A549 treated with CORT108297 at 1 μM for 4 hours (cell line): ENCODE measurements at places on chromosomes 6 and 20. TPM values are rescaled to one million over a fixed set of nuclear protein-coding genes. Genes with fewer than 3 reads are reported as not detected.

AMD1 gene
- 131 to 158 TPM (median 147 TPM) in 5 replicates for total RNA-seq

REM1 gene
- 0.12 to 0.23 TPM (median 0.13 TPM) in 5 replicates for total RNA-seq

SLCO4A1 gene
- 6.4 to 9.8 TPM (median 9.0 TPM) in 5 replicates for total RNA-seq

CNBD2 gene
- total RNA-seq = 4.8 to 6.5 TPM (median 5.8 TPM) in 5 replicates

DST gene
- total RNA-seq = 57.9 to 67.5 TPM (median 60.8 TPM) in 5 replicates

SDC4 gene
- total RNA-seq = 106 to 130 TPM (median 122 TPM) in 5 replicates

KCNQ2 gene
- 0.40 to 0.89 TPM (median 0.81 TPM) in 5 replicates for total RNA-seq

TNFRSF21 gene
- 22.3 to 25.0 TPM (median 24.6 TPM) in 5 replicates for total RNA-seq

ADAM33 gene
- 0.03 to 0.07 TPM (median 0.05 TPM) in 4 of 5 replicates, not detected in the other for total RNA-seq

FITM2 gene
- 7.2 to 8.9 TPM (median 7.9 TPM) in 5 replicates for total RNA-seq

SPINT3 gene
- total RNA-seq = not detected in 5 replicates

RAB44 gene
- total RNA-seq = 0.03 to 0.08 TPM (median 0.05 TPM) in 4 of 5 replicates, not detected in the other

TUBB2A gene
- 73.1 to 92.6 TPM (median 92.0 TPM) in 5 replicates for total RNA-seq

COL21A1 gene
- 0.72 to 1.1 TPM (median 0.76 TPM) in 5 replicates for total RNA-seq

MATN4 gene
- 0.06 to 0.14 TPM (median 0.12 TPM) in 5 replicates for total RNA-seq

PGC gene
- total RNA-seq = 0.09 TPM in 1 of 5 replicates, not detected in the others

BCAS1 gene
- total RNA-seq = 0.45 to 0.65 TPM (median 0.60 TPM) in 5 replicates

SNAP25 gene
- 14.2 to 19.0 TPM (median 18.4 TPM) in 5 replicates for total RNA-seq

FKBP1C gene
- 1.8 to 2.3 TPM (median 2.2 TPM) in 5 replicates for total RNA-seq

C6orf15 gene
- not detected in 5 replicates for total RNA-seq

MCM9 gene
- total RNA-seq = 4.6 to 5.6 TPM (median 4.8 TPM) in 5 replicates

MRPS18A gene
- 44.6 to 49.3 TPM (median 48.9 TPM) in 5 replicates for total RNA-seq

RBBP8NL gene
- 0.15 to 0.24 TPM (median 0.20 TPM) in 5 replicates for total RNA-seq

TNFRSF6B gene
- total RNA-seq = 0.47 to 1.4 TPM (median 0.76 TPM) in 5 replicates

TMEM244 gene
- total RNA-seq = not detected in 5 replicates

KIAA1755 gene
- total RNA-seq = 0.06 to 0.19 TPM (median 0.13 TPM) in 5 replicates

MACROD2 gene
- 0.23 to 0.92 TPM (median 0.61 TPM) in 5 replicates for total RNA-seq

FBXO30 gene
- total RNA-seq = 5.1 to 6.4 TPM (median 6.0 TPM) in 5 replicates

TRIM31 gene
- 1.0 to 1.8 TPM (median 1.3 TPM) in 5 replicates for total RNA-seq

C6orf132 gene
- total RNA-seq = 1.2 to 1.8 TPM (median 1.6 TPM) in 5 replicates

TMEM170B gene
- total RNA-seq = 0.60 to 0.95 TPM (median 0.90 TPM) in 5 replicates

OPN5 gene
- total RNA-seq = not detected in 5 replicates

BMP5 gene
- 0.01 to 0.05 TPM in 2 of 5 replicates, not detected in the others for total RNA-seq

SEL1L2 gene
- not detected in 5 replicates for total RNA-seq

TGM2 gene
- total RNA-seq = 302 to 496 TPM (median 426 TPM) in 5 replicates

HLA-A gene
- total RNA-seq = 118 to 157 TPM (median 147 TPM) in 5 replicates

SCUBE3 gene
- 0.03 to 0.07 TPM (median 0.06 TPM) in 5 replicates for total RNA-seq

HLA-DRA gene
- total RNA-seq = not detected in 5 replicates

BTNL2 gene
- not detected in 5 replicates for total RNA-seq

IL17F gene
- total RNA-seq = not detected in 5 replicates

ZNF165 gene
- total RNA-seq = 0.93 to 1.1 TPM (median 0.98 TPM) in 5 replicates

TIAM2 gene
- 2.1 to 3.5 TPM (median 2.9 TPM) in 5 replicates for total RNA-seq

SLC16A10 gene
- total RNA-seq = 0.16 to 0.48 TPM (median 0.39 TPM) in 5 replicates

C6orf52 gene
- 1.1 to 2.2 TPM (median 1.4 TPM) in 5 replicates for total RNA-seq

ZNF311 gene
- total RNA-seq = 0.07 to 0.21 TPM (median 0.18 TPM) in 5 replicates

EFHC1 gene
- total RNA-seq = 11.4 to 13.9 TPM (median 11.6 TPM) in 5 replicates

FNDC1 gene
- 0.04 to 0.09 TPM (median 0.06 TPM) in 5 replicates for total RNA-seq

RUNX2 gene
- 1.2 to 1.3 TPM (median 1.3 TPM) in 5 replicates for total RNA-seq

WFDC5 gene
- not detected in 5 replicates for total RNA-seq

GNMT gene
- total RNA-seq = 0.10 to 0.14 TPM (median 0.12 TPM) in 4 of 5 replicates, not detected in the other

ABCF1 gene
- total RNA-seq = 50.4 to 58.2 TPM (median 52.3 TPM) in 5 replicates

MYL9 gene
- 17.0 to 27.2 TPM (median 20.2 TPM) in 5 replicates for total RNA-seq

HLA-DPB1 gene
- total RNA-seq = not detected in 5 replicates

ZFP57 gene
- total RNA-seq = not detected in 5 replicates

NINL gene
- total RNA-seq = 9.4 to 18.1 TPM (median 14.2 TPM) in 5 replicates

SRSF3 gene
- total RNA-seq = 482 to 709 TPM (median 504 TPM) in 5 replicates

TRAM2 gene
- 23.1 to 30.0 TPM (median 26.2 TPM) in 5 replicates for total RNA-seq

TRAPPC3L gene
- total RNA-seq = not detected in 5 replicates

CDH4 gene
- total RNA-seq = 6.1 to 9.5 TPM (median 7.1 TPM) in 5 replicates

ENPP4 gene
- 0.21 to 0.46 TPM (median 0.30 TPM) in 5 replicates for total RNA-seq
